ENCODE measurements at places on chromosomes 11 and 22.
A peak's percentile ranks its signal among the peaks of the same experiment; 100 is the strongest.

GRCh38 chr11:97722721-97723120 lies 1298.0 kb upstream of the CNTN5 start:
- DNase-seq, result no peak

GRCh38 chr11:65290448-65291165 lies 24.1 kb upstream of the CDC42EP2 start:
- DNase-seq, result peak; percentile 83

GRCh38 chr11:19100885-19101284 lies 16.1 kb upstream of the ZDHHC13 start:
- DNase-seq, result no peak

DNA sequence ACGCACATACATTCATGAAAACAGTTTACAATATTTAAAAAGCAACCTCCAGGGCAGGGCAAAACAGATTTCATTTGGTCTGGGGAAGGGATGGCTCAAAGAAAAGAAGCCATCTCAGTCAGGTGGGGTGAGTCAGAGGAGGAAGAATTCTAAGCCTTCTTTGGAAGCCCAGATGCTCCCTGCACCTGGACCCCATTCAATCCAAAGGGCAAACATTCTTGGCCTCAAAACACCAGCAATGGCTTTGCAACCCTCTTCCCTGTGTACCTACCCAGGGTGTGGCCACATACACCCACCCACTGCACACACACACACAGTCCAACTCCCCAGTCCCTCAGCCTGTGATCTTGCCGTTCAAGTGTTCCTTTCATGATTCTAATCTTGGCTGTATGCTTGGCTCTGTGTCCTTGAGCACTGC lies 2.0 kb downstream of the KCNE3 start:
- DNase-seq, result no peak

GRCh38 chr22:46076651-46077339 lies 73.5 kb upstream of the PPARA start:
- no peak for DNase-seq

DNA sequence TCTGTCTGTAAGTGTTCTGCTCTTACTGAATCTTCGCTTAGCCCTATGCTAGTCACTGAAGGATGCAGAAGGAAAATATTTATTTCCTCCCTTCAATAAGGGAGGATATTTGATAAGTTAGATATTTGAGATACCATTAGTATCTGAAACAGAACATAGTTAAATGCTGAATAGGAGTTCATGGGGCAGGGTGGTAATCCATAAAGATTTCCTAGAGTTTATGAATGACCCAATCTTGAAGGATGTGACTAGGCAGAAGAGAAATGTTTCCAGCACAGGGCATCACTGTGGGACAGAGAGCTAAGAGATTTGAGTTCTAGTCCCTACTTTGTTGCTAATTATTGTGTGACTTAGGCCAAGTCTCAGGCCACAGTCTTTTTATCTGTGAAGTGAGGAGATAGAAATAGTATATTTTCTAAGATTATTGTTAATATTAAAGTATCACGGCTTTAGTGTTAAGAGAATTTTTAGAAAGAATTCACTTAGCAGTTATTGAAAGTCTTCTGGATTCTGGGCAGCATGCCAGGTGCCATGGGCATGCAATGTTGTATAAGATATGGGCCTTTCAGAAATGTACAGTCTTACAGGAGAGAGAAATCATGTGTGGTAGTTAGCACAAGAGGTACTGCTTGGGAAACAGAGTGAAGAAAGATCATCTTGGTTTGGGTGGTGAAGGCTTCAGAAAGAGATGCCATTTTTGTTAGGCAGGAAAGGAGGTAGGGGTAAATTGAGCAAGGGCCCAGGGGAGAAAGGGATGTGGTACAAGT lies 24.0 kb downstream of the SWAP70 start:
- no peak for DNase-seq

- DNase-seq, result no peak
These were observed 2.9 kb upstream of the HORMAD2 start for GRCh38 chr22:30077279-30077880.

DNA sequence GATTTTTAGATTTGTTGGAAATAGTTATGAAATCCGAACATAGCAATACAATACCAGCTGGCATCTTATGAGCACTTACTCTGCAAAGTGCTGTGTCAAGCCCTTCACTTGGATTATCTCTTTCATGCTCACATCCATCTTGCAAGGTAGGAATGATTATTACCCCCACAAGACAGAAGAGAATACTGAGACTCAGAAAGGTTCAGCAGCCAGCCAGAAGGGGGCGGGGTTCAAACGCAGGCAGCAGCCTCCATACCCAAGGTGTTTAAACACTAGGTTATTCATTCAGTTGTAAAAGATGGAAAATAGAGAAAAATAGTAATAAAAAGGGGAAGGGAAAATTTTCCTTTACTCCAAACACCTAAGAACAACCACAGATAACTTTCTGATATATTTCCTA lies 158.5 kb downstream of the CCDC34 start:
- DNase-seq, result no peak

DNA sequence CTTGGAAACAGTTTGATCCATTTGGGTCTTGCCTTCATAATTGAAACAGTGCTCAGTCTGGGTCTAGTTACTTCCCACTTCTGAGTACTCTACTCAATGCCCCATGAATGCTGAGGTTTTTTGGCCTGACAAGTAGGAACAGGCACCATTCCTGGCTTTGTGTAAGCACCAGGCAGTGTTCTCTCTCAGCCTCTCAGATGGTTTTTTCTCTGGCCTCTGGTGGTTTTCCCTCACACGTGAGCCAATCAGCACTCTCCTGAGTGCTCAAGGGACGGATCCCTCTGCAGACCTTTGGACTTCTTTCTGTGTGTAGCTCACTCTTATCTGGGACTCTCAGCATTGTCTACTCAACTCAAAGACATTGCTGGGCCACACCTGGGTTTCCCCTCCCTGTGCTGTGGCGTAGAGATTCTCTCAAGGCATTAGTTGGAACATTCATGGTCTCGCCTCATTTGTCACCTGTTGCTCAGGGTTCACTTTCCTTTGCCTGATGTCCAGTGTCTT lies 21.3 kb downstream of the SIK2 start:
- no peak for DNase-seq

DNA sequence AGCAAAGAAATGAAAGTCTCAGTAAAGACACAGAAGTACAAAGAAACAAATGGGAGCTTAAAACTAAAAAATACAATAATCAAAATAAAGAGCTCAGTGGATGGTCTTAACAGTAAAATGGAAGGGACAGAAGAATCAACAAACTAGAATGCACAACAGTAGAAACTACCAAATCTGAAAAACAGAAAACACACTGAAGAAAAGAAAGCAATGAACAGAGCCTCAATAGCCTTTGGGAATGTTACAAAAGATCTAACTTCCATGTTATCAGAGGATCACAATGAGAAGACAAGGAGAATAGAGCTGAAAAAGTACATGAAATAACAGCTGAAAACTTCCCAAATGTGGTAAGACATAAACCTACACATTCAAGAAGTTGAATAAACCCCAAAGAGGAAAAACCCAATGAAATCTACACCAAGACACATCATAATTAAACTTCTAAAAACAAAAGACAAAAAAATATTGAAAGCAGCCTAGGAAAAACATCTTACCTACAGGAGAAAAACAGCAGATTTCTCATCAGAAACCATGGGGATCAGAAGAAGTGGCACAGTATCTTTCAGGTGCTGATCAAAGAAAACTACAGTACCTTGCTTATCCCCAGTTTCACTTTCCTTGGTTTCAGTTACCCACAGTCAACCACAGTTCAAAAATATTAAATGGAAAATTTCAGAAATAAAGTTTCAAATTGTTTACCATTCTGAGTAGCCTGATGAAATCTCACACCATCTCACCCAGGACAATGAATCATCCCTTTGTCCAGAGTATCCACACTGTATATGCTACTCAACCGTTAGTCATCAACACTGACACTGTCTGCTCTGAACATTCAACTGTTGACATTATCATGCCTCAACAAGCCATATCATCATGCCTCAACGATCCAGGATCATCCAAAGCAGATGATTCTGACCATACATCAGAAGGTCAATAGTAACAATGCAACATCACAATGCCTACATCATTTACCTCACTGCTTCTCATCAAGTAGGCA lies 22.2 kb downstream of the RRAS2 start:
- DNase-seq, result no peak

DNA sequence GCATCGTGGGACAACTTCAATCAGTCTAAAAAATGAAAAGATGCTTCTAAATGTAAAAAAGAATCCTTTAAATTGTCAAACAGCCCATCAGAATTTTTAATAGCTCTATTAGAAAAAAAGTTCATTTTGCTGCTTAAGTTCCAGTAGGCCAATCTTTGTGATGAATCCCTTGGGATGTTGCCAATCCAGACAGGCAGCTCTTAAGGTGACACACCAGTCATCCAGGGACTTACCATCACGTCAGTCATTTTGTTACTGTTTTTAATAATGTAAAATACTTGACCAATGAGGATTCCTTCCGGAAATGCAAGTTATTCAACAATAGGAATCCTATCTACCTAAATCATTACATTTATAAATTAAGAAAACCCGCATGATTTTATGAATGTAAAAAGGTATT lies 47.8 kb upstream of the TMEM45B start:
- no peak for DNase-seq

GRCh38 chr22:19641983-19642451 lies 72.3 kb upstream of the SEPTIN5 start:
- DNase-seq, result no peak

GRCh38 chr22:26487996-26488395 lies 4.3 kb downstream of the SRRD start:
- no peak for DNase-seq

- no peak for DNase-seq
These were observed 2.4 kb downstream of the ALX4 start for GRCh38 chr11:44307340-44308099.

GRCh38 chr11:122659676-122660554 lies 4.4 kb downstream of the UBASH3B start:
- no peak for DNase-seq

DNA sequence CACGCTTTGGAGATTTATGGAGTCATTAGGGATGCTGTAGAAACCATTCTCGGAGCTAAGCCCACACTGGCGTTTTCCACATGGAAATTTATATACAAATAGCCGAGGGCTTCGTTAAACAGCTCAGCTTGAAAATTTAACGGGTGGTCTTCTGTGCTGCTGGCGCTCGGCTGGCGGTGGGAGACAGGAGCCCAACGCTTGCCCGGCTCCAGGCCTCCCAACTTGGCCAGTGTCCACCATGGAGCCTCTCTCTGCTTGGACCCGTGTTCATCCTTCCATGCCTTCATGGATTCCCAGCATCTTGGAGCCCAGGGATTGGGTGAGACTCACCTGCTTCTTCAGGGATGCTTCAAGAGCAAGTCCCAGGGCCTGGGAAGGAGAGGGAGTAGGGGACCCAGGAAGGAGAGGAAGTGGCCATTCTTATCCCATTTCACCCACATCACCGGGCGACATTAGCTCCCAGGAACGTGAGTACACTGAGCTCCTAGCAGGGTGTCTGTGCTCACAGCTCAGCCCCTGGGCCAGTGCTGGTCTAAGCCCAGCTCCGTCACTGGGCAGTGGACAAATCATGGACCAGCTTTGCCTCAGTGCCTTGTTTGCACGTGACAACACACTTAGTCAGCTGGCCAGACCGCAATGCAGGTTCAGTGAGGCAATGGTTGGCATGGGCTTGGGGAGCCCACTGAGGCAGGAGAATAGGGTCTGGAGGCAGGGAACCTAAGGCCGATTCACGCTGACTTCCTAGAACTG lies 944.3 kb downstream of the BRD1 start:
- DNase-seq, result no peak

DNA sequence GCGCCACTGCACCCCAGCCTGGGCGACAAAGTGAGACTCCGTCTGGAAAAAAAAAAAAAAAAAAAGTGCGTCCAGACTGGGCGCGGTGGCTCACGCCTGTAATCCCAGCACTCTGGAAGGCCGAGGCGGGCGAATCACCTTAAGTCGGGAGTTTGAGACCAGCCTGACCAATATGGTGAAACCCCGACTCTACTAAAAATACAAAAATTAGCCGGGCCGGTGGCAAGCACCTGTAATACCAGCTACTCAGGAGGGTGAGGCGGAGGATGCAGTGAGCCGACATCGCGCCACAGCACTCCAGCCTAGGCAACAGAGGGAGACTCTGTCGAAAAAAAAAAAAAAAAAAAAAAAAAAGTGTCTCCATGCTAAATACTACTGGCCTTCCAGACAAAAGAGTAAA lies 1.3 kb downstream of the USP28 start:
- no peak for DNase-seq

- DNase-seq, result no peak
These were observed 2.2 kb upstream of the TNFRSF13C start for GRCh38 chr22:41928593-41929417.

- no peak for DNase-seq
These were observed 5.0 kb downstream of the THY1 start for GRCh38 chr11:119417726-119418540.

GRCh38 chr22:24937114-24937513 lies 9.4 kb downstream of the LHFPL7 start:
- no peak for DNase-seq

- no peak for DNase-seq
These were observed 1.7 kb downstream of the PGR start for GRCh38 chr11:101127699-101128570.

- no peak for DNase-seq
These were observed 86.1 kb downstream of the CLPB start for GRCh38 chr11:72348250-72348649.

DNA sequence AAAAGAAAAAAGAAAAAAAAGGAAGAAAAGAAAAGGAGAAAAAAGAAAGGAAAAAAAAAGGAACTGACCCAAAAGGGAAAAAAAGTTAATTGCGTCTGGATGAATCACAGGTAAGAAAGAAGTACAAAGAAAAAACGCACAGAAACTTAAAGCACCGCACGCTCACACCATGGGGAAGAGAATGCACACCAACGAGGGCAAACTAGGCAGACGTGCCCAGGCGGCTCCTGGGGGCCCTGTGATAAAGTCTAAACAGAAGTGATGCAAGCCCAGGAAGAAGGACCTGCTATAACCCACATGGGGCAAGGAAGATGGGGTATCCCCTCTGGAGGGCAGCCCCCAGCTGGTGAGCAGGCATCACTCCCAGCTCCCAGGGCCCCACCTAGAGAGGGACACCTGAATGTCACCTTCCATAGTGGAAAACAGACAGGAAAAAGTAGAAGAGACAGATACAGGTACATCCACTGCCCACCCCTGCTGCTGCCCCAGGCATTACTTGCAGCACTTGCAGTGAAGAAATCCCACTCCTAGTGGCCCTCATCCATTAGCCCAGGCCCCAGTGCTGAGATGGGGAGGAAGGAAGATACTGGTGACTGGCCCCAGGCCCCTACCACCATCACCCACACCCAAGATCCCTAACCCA lies 28.9 kb downstream of the NAP1L4 start:
- no peak for DNase-seq

DNA sequence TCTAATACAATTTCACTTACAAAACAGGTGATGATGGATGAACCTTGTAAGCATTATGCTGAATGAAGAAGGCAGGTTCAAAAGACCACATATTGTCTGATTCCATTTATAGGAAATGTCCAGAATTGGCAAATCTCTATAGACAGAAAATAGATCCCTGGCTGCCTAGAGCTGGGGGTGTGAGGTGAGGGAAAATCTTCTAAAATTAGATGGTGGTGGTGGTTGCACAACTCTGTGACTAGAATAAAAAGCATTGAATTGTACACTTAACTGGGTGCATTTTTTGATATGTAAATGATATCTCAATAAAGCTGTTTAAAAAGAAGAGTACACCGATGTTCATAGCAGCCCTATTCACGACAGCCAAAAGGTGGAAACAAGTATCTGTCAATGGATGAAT lies 16.7 kb upstream of the CRY2 start:
- no peak for DNase-seq

- no peak for DNase-seq
These were observed 594 bp upstream of the POU2AF1 start for GRCh38 chr11:111379602-111380136.
